ENCODE measurements at places on chromosomes 6 and 20.
A peak's percentile ranks its signal among the peaks of the same experiment; 100 is the strongest.

- no peak for DNase-seq
Measured at GRCh38 chr6:15087186-15087589, 158.7 kb upstream of the JARID2 start.

- no peak for DNase-seq
Measured at GRCh38 chr20:32764005-32764960, 2.1 kb downstream of the DNMT3B start.

GRCh38 chr6:82217018-82217586 is 30.4 kb downstream of the IBTK start:
- DNase-seq = no peak

DNA sequence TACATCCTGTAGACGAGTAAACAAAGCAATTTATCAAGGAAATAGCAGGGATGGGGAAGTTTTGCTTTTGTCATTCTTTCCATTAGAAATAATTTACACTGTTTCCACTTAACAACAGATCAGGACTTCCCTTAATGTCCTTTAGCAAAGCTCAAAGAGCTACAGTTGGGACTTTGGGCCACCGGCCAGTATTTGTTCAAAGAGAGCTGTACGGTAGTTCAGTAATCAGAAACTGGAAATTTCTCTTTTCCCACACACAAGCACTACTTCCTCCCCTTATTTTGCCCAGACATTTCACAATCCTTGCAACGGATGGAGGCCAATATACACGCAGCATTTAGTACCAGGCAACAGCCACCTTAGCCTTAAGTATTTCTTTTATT is 12.1 kb upstream of the HINT3 start:
- DNase-seq = no peak

DNA sequence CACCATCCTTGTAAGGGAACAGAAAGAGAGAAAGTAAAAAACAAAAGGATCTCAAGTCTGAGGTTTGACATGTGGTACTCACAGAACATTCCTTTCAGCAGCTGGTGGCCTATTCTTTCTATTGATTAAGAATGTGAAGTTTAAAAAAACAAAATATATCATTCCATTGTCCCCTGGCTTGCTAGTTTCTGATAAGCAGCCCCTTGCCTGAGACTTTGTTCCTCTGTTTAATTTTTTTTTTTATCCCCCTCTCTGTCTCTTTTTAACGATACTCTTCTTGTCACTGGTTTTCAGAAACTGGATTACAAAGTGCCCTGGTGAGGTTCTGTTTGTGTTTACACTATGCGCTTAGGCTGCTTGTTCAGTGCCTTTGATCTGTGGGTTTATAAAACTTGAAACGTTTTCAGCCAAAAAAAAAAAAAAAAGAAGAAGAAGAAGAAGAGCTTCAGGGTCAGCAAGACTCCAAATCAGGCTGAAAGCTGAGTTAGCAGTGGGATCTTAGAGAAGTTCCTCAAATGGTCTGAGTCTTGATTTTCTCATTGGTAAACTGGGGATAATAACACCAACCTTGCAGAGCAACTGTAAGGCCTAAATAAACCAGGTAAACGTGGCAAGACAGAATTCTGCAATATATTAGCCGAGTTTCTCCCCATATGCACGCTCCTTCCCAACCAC is 45.1 kb upstream of the SLC22A23 start:
- no peak for DNase-seq

DNA sequence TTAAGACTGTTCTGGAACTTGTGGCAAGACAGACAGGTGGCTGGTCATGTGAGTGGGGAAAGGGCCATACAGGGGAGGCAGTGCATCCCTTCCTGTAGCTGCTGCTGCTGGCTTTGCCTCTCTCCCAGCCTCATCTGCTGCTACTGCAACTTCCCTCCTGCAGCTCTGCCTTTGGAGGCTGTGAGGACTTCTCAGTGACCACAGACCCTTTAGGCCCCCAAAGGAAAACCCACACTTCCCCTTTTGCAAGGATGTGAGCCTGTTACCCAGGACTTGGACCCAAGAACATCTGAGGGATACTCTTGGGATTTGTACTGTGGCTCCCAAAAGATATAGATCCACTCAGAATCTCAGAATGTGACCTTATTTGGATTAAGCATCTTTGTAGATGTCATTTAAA is 91.0 kb downstream of the TMEM170B start:
- DNase-seq = no peak

DNA sequence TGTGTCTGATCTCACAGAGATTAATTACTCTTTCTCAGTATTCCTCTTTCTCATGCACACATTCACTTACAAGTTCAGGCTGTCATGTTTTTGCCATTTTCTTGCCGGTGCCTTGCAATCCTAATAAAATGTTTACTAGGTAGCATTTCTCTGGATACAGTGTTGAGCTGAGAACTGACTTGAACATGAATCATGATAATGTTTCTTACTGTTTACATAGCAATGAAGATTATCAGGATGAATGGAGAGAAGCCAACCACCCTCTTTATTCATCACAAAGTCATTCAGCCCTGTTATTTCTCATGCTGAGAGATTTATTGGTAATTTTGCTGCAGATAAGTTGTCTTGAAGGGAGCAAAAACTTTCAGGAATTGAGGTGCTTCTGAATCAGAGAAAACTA is 185.5 kb upstream of the ECI2 start:
- DNase-seq = peak; percentile 86

- DNase-seq = no peak
Measured at GRCh38 chr6:48511378-48511777, 400.4 kb upstream of the PTCHD4 start.

GRCh38 chr20:37911838-37912281 is 8.9 kb downstream of the VSTM2L start:
- DNase-seq = no peak

DNA sequence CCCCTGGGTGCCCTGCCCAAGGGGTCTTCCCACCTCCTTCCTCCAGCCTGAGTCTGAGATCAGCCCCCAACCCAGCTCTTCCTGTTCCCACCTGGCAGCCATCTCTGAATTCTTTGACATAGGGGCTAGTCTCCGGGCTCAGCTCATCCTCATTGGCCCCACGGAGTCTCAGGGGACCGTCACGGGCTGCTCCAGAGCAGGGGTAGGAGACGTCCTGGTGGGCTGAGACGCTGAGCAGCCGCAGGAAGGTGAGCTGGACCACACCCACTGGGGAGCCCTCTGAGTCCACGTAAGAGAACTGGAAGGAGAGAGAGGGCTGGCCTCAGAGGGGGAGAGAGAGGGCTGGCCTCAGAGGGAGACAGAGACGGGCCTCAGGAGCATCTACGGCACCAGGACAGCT is 28.1 kb downstream of the COL11A2 start:
- no peak for DNase-seq

- DNase-seq = no peak
Measured at GRCh38 chr20:62326559-62326958, 23.8 kb downstream of the ADRM1 start.

GRCh38 chr6:108464418-108465097 is 96.2 kb upstream of the FOXO3 start:
- no peak for DNase-seq

DNA sequence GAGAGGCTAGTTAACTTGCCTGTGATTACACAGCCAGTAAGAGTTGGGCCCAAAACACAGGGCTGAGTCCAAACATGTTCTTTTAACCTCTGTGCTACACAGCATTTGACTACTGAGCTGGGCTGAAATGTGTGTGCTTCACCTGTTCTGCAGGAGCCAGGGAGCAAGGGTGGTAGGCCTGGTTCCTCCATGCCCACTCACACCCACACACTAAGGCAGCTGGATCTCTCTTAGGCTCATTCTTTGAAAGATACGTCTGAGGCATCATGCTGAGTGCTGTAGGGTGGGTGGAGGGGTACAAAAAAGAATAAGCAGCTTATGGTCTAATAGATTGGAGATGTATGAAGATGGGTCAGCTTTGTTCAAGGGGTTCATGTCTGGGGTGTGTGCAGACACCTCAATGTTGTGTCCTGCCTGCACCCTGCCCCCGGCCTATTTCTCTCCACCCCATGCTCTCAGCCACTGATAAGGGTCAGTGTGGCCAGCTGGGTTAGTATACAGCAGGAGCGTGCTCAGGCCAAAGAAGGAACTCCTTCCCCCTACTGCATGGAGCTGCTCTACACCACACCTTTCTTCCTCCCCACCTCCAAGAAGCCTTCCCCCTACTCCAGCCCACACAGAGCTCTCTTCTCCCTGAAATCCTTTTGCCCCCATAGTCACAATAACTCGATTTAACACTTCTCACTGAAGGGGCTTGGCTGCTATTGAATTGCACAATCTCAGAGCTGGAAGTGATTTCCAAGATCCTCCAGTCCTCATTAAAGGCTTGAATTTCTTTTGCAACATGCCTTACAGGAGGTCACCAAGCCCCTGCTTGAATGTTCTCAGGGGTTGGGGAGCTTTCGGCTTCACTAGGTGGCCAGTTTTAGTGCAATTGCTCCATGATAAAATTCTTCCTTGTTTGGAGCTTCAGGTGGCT is 3.4 kb downstream of the PPP2R5D start:
- no peak for DNase-seq

GRCh38 chr6:37302086-37302686 is 44.2 kb upstream of the TMEM217 start:
- DNase-seq = no peak

DNA sequence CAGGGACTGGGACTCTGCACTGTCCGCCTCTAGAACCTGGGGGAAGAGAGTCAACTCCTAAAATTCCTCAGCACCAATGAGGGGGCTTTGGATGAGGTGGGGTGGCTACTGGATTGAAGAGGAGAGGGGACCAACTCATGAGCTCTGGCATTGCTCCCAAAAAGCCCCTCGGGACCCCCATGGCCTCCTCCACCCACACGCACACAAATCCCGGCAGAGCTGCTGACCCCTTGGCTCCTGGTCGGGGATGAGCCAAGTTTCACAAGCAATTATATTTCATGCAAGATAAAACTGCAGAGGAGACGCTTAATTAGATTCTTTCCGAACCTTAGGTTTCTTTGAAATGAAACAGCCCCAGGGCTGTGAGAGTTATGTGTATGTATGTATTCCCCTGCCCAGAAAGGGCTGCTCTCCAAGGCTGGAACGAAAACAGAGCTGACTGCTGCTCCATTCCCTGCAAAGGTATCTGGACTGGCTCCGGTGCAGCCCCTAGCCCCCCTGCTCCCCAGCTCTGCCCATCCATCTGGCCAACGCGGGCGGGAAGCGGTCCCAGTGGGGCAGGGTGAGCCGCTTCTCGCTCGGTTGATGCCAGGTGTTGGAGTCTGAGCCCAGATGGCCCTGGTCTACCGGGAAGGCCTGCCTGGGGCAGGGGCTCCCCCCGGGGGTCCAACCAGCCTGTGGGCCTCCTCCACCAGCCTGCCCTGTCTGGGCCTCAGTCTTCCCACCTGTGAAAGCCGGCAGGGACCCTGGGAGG is 46.8 kb upstream of the STX16 start:
- DNase-seq = no peak

- no peak for DNase-seq
Measured at GRCh38 chr20:16178546-16179135, 394.6 kb downstream of the KIF16B start.

- DNase-seq = no peak
Measured at GRCh38 chr6:4932228-4932903, 71.5 kb downstream of the RPP40 start.

DNA sequence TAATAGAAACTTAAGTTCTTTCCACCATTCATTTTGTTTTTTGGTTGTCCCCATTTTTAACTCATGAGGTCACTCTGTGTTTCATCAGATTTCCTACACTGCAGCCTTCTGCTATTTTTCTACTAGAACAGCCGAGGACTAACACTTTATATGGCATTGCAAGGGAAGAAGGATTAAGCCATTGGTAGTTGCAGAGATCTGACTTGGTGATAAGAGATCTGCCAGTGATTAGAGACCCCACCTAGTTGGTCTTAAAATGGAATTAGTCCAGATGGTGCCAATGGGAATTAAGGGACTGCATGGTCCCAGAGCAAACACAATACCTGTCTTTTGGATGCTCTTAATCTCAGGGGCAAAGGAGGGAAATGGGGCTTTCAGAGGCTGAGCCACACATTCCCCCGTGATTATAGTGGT is 125.5 kb upstream of the TMEM170B start:
- DNase-seq = no peak

DNA sequence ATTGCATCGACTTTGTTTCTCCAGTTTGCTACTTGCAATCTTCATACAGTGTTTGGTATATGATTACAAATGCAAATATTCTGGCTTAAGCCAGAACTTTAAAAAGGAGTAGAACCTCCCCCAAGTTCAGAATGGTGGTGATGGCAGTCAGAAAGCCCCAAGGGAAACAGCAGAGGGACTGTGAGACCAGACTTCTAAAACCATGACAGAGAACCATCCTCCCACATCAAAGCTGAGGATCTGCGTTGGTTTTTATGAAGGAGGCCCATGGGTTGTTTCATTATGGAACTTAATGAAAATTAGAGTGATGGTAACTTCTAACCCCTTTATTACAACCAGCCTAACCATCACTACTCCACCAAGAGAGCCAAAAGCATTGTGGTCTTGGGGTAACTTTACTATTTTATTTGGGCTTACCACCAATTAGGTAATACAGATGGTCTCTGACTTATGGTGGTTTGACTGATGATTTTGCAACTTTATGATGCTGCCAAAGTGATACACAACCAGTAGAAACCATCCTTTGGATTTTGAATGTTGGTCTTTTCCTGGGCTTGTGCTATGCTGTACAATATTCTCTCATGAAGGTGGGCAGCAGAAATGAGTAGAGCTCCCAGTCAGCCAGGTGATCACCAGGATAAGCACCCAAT is 10.9 kb upstream of the MRS2 start:
- no peak for DNase-seq

GRCh38 chr6:154447954-154448353 is 62.5 kb downstream of the CNKSR3 start:
- no peak for DNase-seq

GRCh38 chr6:131418441-131418840 is 154.6 kb upstream of the ARG1 start:
- DNase-seq = no peak

Data from epithelial cell of prostate (primary cell).